ENCODE measurements at places on chromosomes 11 and 22.

DNA sequence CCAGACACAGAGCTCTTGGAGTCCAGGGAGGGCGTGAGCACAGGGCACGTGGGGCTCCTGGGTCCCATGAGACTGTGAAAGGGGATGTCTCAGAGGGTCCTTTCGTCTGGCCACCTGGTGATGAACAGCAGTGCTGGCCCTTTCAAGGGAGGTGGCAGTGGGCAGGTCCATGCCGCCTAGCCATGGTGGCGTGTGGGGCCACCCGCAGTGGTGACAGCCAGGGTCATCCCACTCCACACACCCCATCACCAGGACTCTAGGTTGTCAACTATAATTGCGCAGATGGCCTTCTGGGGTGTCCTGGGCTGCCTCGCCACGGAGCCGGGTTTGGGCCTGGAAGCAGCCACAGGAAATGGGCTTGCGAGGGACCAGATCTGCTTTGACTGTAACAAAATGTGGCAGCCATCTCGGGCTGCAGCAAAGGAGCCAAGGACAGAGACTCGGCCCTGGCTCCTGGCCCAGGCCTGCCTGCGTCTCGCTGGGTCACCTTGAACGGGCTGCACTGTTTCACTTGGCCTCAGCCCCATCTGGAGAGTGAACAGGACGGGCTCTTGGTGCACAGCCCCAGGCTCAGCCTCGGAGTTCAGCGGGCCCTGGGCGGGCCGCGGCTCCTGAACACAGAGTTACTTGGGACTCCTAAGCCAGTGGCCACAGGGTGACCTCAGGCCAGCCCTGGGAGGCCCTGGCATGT lies 1350.5 kb downstream of the BRD1 start:
- no peak for DNase-seq

DNA sequence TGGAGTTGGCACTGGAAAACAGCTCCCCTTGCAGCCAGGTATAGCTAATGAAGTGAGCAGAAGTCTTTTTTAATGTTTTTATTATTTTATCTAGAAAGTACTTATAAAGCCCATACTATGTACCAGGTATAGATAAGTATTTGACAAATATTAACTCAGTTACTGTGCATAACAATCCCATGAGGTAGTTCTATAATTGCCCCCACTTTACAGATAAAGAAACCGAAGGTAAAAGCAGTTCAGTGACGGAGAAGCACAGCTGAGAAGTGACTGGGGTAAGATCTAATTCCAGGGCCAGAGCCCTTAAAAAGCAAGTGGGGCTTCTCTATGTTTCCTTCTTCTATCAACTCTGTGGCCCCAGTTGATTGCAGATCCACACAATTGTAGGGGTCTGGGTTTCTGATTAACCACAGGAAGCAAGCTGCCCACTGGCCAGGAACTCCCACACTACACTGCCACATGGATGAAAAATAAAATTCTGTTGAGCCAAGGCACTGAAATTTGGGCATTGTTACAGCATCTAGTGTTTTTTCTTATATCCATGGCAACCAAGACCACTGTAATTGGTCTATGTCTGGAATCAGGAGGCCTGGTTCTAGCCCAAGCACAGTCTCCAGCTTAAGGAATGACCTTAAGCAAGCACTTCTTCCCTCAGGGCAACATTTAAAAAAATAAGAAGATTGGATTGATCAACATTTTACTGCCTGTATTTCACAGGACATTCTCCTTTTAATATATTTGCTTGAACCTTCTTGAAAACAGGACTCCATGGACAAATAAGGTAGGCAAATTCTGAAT lies 55.3 kb upstream of the TEAD1 start:
- no peak for DNase-seq

GRCh38 chr11:103948187-103948763 lies 88.2 kb upstream of the DDI1 start:
- DNase-seq = no peak

- no peak for DNase-seq
These were observed 20.2 kb downstream of the C22orf31 start for GRCh38 chr22:29041408-29041807.

DNA sequence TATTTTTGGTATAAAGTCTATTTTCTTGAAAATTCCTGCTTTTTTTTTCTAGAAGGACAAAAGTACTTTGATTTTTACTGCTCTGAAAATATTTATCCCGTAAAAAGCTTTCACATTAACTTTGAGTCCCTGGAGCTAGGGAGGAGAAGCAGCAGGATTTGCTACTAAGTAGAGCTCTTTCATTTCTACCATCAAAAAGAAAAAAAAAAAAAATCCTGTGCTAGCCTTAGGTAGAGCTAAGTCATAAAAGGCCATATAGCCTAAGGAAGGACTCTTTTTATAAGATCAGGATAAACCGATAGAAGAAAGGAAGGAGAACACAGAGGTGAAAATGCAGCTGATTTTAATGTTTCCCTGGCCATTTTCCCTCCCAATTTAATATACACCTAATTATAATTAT lies 48.0 kb downstream of the CSTPP1 start:
- DNase-seq = no peak

DNA sequence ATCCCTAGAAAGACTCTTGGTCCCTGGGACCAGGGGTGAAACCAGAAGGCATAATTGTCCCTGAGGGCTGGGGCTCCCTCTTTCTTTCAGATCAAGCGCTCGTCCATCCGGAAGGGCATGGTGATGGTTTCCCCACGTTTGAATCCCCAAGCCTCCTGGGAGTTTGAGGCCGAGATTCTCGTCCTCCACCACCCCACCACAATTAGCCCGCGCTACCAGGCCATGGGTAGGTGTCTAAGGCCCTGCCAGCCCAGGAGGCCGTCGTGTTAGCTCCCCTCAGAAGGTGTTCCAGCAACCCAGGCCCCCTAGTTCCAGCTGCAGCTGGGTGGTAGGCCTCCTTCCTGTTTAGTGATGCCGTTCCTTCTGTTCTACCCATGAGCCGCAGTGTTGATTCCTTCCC lies 21.4 kb downstream of the GTPBP1 start:
- DNase-seq = no peak

- no peak for DNase-seq
These were observed 139.7 kb downstream of the CNTN5 start for GRCh38 chr11:99160447-99160846.
